ENCODE measurements at places on chromosomes 3 and 15.

DNA sequence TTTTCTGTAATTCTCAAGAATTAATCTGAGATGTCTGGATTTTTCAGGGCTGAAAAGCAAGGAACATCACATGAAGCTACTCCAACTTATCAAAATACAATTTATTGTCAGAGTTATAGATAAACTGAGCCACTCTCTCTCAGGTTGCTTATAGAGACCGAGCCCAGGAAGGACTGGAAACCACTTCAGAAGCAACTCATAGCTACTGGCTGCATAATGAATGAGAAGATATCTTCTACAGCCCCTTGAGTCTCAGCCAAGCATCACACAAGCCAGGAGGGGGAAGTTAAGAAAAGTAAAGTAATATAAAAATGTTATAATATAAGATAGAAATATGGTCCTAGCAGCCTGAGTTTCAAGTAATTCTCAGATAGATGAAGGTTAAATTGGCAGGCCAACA, 186.0 kb downstream of the TNIK start:
- no peak for DNase-seq

GRCh38 chr3:170470063-170471016, 51.7 kb downstream of the CLDN11 start:
- no peak for DNase-seq

DNA sequence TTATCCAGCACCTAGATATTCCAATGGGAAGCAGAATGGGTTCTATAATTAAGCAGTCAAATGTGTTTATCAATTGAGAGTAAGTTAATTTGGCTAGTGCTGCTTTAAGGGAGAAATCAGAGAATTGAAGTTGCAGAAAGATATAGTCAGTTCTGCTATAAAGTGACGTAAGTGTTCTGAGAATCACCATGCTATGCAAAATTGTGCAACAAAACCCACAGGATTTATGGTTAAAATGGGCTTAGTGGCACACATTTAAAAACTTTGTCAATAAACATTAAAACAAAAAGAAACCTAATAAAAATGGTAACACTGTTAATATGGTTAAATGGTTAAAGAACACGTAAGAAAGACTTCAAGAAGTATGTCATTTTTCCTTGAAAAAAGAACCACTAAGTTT, 74.5 kb downstream of the TMEM108 start:
- DNase-seq: peak; percentile 71

DNA sequence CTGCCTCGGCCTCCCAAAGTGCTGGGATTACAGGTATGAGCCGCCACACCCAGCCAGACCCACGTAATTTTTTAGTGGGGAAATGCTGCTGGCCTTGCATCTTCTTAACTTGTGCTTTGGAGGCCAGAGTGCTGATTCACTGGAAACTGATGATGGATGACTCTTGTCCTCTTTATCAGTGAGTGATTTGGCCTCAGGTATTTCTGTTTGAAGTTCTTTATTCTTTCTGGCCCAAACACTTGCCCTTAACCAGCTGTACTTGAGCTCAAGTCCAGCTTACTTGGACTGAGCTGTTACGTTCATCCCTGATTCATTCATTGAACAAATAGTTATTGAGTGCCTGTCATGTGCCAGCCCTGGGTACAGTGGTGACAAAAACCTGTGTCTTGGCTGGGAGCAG, 4.2 kb downstream of the PTPN23 start:
- DNase-seq: no peak

DNA sequence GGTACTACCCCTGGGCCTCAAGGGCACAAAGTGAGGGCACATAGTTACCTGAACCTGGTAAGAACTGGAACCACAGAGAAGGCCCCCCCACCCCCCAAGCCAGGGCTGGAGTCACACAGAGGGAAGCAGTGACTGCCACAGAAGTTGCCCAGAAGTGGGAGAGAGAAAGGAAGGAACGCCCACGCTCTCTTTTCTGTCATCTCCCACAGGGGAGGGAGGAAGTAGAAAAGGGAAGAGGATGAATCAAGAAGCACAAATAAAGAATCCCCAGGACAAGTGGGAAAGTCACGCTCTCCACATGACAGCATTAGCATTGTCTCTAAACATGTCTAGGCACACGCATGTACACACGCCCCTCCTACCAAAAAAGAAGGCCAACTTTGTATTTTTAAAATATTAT, 114.7 kb upstream of the FRMD4B start:
- peak; percentile 63 for DNase-seq

DNA sequence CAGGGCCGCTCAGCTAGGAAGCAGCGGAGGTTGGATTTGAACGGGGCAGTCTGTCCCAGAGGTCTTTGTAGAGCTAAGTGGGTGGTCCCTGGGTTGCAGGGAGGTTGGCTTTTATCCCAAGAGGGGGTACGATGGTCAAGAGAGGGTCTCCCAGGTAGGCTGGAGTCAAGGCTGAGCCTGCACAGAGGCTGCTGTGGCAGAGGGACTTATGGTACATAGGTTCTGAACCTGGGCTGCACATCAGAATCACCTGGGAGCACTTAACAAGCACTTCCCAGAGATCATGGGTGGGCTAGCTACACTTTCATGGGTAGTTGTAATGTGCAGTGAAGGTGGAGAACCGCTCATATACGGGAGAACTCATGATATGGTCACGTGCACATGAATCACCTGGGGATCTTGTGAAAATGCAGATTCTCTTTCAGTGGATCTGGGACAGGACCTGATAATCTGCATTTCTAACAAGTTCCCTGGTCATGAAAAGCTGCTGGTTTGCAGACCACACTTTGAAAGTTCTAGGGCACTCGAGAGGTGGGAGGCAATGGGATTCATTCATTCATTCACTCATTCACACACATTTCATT, 2.9 kb upstream of the RASGRF1 start:
- DNase-seq: no peak

DNA sequence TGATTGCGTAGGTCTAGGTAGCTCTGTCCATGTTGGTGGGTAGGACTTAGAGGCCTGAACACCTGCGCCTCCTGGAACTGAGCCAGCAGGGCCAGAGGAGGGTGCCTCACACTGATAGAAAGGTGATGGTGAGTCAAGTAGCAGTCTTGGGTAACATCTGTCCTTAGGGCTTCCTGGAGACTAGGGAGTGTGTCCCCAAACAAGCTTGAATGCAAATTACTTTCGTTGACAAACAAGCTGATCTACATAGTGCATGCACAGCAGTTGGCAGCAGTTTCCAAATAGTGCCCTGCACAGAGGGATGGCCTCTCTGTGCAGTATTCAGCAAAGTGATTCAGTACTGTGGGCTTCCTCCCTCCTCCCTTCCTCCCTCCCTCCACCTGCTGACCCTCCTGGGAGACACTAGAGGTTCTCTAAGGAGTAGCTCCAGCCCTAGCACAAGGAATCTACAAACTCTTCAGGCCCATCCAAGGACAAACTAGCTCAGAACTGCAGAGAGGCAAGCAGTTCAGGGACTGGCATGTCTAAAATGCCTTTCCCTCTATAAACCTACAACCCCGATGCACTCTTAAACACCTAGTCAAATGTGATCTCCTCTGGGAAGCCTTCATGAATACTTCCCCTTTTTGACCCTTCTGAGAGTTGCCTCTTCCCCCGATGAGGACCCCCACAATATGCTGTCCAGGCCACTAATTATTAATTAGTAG, 61.0 kb downstream of the TLE3 start:
- DNase-seq: peak; percentile 2

DNA sequence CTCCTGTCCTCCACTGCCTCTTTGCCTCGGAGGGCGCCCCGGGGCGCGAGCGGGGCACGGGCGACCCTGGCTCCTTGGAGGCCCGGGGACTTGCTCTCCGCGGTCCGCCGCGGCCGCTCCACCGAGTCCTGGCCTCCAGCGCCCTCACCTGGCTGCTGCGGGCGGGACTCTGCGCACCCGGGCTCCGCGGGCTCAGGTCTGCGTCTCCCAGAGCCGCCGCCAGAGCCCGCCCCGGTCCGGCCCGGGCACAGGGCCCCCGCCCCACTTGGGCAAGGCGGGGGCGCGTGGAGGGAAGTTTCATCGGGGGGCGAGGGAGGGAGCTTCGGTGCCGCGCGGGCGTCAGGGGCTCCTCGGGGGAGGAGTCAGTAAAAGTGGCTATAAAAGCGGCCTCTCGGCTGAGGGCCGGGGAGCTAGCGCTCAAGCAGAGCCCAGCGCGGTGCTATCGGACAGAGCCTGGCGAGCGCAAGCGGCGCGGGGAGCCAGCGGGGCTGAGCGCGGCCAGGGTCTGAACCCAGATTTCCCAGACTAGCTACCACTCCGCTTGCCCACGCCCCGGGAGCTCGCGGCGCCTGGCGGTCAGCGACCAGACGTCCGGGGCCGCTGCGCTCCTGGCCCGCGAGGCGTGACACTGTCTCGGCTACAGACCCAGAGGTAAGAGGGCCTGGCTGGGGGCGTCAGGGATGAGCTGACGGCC, at the start of gene CEMIP:
TSS of gene CEMIP (plus strand) at position 407 of the 694 bp plus-strand sequence. CDS start 94,510 bp downstream, outside the sequence.
- no peak for DNase-seq

DNA sequence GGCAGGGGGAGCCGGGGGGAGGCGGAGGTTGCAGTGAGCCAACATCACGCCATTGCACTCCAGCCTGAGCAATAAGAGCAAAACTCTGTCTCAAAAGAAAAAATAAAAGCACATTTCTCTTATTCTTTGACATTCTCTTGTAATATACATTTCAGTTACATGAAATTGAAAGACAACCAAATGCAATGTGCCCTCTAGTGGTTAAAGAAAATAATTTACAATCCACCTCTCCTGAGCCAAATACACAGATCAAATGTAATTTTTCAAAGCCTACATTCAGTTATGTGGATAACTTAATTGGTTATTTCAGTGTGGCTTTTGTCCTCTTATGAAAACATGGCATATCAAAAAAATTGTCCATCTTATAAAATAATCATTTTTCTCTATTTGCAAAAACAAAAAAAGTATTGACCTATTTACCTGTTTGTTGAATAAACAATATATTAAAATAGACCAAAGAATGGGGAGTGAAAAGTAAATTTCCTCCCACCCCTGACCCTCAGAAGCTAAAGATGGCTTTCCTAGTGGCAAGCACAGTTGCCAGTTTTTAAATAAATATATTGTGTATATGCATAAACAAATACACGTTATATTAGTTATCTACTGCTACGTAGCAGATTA, 14.2 kb upstream of the U2SURP start:
- DNase-seq: peak; percentile 48

DNA sequence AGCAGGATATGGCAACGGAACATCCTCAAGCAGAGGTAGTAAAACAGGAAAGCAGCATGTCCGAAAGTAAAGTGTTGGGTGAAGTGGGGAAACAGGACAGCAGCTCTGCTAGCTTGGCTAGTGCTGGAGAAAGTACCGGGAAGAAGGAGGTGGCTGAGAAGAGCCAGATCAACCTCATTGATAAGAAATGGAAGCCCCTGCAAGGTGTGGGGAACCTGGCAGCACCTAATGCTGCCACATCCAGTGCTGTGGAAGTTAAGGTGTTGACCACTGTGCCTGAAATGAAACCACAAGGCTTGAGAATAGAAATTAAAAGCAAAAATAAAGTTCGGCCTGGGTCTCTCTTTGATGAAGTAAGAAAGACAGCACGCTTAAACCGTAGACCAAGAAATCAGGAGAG, 14.3 kb upstream of the ZBTB47 start:
- DNase-seq: no peak

DNA sequence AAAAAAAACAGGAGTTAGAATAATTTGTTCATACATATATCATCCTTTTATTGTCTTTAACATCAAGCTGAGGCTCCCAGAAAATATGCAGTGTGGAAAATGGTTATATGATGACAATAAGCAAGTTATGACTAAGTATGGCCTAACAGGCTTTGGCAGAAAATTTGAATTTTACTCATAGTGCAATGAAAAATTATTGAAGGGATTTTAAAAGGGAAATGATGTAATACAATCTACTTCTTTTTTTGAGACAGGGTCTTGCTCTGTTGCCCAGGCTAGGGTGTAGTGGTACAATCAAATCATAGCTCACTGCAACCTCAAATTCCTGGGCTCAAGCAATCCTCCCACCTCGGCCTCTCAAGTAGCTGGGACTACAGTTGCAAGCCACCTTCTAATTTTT, 78.7 kb downstream of the FAIM start:
- peak; percentile 28 for DNase-seq

- DNase-seq: no peak
These were observed 78.3 kb downstream of the NAALADL2 start for GRCh38 chr3:174937478-174937877.

DNA sequence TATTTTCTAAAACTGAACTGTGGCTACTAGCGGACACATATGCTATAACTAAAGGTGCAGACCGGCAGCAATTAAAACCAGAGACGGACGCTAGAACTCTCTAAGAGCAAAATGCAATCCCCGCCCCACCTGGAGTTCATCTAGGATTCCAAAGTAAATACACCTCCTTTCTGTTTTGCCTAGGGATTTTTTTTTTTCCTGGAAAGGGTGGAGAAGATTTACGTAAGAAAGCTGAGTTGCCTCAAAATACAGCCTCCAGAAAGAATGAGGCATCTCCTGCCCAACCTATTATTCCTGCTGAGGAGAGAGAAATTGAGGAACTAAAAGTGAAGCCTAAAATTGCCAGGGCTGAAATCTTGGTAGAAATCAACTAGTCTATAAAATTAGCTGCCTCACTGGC, 150.2 kb downstream of the TP63 start:
- no peak for DNase-seq

DNA sequence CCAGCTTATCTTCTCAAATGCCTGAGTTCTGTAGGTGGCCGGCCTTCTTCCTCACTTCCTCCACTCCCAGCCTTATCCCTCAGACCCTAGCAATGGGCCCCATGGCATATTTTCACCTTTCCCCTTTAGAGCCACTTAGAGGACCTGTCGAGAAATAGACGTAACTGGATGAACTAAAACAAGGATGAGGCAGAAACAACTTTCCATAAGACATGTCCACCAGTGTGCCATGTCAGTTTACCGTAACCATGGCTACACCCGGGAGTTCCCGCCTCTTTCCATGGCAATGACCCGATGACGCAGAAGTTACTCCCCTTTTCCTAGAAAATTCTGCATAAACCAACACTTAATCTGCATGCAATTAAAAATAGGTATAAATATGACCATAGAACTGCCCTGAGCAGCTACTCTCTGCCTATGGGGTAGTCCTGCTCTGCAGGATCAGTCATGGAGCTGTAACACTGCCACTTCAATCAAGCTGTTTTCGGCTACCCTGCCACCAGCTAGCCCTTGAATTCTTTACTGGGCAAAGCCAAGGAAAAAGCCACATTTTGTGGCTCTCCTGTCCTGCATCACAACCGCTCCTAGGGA, 55.1 kb upstream of the ZBTB38 start:
- DNase-seq: no peak

GRCh38 chr3:18526667-18527066, 101.5 kb upstream of the SATB1 start:
- DNase-seq: peak; percentile 5

DNA sequence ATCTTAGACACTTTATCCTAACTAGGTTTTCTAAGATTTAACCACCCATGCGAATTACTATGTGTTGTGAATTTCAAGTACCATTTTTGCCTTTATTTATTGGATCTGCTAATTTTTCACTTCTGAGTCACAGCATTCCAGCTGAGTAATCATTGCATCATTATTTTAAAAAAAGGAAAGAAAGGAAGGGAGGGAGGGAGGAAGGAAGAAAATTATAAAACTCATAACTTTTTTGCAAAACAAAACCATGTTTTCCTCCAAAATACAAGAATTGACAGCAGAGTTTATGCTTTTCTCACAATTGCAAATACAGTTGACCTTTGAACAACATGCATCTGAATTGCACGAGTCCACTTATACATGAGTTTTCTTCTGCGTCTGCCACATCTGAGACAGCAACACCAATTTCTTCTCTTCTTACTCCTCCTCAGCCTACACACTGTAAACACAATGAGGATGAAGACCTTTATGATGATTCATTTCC, 651.4 kb upstream of the NECTIN3 start:
- no peak for DNase-seq

GRCh38 chr15:80934761-80935221, 54.8 kb downstream of the MESD start:
- no peak for DNase-seq

- DNase-seq: no peak
These were observed 2.4 kb upstream of the LMCD1 start for GRCh38 chr3:8499181-8499611.
